ENCODE measurements at places on chromosomes 3 and 15. TPM values are rescaled to one million over a fixed set of nuclear protein-coding genes. Genes with fewer than 3 reads are reported as not detected.

The NR1I2 gene
- total RNA-seq = not detected

The COL8A1 gene
- 248 TPM for total RNA-seq

The ZNF860 gene
- 0.85 TPM for total RNA-seq

The EFCAB12 gene
- total RNA-seq = not detected

The CYP8B1 gene
- total RNA-seq = not detected

The CAMKV gene
- total RNA-seq = under 0.01 TPM

The PTH1R gene
- 0.38 TPM for total RNA-seq

The LSAMP gene
- 0.28 TPM for total RNA-seq

The DUOXA2 gene
- not detected for total RNA-seq
